Fibroblast of skin of scalp (primary cell): ENCODE measurements at places on chromosomes 16 and 17.

GRCh38 chr17:69578385-69578936, 164.0 kb downstream of the MAP2K6 start:
- no peak for DNase-seq

DNA sequence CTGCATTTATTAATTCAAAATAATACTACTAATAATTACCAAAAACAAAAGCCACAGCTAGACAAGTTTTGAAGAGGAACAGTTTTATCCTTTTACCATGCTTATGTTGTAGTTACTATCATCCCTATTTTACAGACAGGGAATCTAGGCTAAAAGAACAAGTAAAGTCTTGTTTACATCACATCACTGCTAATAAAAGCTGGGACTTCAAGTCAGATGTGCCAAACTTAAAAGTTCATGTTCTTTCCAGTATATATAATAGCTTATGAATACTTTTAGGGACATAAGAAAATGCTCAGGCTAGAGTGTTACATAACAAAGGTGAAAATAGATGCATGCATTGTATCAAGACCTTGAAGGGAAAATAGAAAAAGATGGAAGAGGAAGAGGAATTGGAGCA, 234.2 kb downstream of the CDH11 start:
- DNase-seq: no peak

- DNase-seq: no peak
Observed at GRCh38 chr17:61289408-61290385, 109.9 kb upstream of the TBX2 start.

DNA sequence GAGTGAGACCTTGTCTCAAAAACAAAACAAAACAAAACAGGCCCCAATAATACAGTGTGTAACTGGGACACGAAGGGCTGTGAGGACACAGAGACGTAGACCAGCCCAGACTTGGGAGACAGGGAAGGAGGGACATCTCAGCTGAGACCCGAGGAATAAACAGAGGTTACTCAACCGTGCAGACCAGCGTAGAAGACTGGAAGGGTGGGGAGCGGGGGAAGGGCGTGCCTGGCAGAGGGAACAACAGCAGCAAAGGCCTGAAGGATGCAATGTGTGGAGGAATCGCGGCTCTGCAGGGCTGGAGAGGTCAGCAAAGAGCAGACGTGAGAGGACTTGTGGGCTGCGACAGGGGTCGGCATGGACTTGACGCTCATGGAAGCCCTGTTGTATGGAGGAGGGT, 11.6 kb upstream of the CES4A start:
- DNase-seq: no peak

GRCh38 chr16:27406511-27407128, 4.6 kb downstream of the IL21R start:
- DNase-seq: no peak

DNA sequence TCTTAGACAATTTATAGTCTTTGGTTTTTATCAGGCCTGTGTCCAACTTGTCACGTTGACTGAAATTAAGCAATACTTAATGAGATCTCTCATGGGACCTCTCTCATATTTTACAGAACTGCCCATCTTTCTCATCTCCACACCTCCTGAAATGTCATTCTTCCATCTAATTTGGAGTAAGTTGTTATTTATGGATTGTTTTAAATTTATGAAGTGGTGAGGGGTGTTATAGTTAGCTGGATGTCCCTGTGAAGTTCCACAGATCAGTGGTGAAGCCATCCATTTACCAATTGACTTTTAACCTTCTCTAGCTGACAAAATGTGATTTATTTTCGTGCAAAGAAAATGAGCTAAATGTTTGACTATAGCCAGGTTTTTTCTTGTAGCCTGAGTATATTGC, 824.9 kb downstream of the KCNJ2 start:
- no peak for DNase-seq

DNA sequence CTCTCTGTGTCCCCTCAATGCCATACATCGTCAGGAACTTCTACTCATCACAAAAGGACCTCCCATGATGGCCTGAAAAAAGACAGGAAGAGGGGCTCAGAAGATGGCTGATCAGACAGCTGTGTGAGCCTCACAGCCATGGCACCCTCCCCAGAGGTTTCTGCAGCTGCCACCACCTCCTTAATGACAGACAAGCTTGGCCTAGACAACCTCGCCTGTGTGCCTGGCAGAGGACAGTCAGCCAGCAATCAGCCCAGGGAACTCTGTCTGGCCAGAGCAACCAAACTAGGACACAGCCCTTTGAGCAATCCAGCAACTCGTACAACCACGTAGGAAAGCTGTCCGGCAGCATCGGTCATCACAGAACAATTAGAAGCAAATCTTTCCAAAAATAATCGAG, 54.2 kb upstream of the MED9 start:
- no peak for DNase-seq
